ENCODE measurements at places on chromosomes 1 and 21.

DNA sequence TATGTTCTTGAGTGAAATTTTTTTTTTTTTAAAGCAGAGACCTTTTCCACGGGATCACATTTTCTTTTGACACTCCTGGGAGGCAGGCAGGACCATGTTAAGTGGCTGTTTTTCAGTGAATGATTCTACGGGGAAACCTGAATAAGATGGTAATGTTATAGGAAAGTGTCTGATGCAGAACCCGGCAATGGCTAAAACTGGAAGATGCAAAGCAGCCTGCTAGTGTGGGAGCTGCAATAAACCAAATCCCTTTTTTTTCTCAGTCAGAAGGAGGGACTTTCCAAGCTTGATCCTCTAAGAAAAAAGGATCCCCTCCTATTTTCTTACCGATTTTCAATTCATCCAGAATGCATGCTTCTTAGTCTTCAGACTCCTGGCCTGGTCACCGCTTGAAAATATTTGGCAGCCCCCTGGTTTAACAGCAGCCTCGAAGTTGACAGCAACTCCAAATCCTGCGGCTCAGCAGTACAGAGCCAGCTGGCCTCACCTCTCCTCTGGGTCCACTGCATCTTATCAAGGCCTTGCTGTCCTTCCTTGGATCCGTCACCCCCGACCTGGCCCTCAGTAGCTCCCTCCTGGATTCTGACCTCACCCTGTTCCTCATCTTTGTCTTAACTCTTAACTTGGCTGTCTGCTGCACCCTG is 5.6 kb downstream of the MX2 start:
- no peak for DNase-seq

DNA sequence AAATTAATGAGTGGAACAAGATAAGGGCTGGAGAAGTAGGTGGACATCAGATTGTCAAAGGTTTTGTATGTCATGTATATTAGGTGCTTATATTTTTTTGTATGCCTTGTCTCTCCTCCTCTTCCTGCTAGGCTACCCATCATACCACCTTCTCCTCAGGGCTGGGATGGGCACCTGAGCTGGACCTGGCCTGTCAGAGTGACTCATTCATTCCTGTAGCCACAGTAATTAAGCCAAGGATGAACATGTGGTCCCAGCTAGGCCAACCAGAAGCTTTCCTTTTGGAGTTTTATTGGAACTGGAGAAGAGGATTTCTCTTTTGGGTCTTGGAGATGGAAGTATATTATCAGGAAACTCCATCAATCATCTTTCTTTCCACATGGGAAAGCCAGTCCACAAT is 21.2 kb downstream of the PTGS2 start:
- no peak for DNase-seq

DNA sequence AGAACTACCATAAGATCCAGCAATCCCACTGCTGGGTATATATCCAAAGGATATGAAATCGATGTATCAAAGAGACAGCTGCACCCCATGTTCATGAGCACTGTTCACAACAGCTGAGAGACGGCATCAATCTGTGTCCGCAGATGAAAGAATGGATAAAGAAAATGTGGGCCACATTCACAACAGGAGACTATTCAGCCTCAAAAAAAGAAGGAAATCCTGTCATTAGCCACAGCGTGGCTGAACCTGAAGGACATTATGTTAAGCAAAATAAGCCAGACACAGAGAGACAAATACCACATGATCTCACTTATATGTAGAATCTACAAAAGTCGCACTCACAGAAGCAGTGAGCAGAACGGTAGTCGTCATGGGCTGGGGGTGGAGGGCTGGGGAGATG is 99.2 kb upstream of the IFFO2 start:
- no peak for DNase-seq

DNA sequence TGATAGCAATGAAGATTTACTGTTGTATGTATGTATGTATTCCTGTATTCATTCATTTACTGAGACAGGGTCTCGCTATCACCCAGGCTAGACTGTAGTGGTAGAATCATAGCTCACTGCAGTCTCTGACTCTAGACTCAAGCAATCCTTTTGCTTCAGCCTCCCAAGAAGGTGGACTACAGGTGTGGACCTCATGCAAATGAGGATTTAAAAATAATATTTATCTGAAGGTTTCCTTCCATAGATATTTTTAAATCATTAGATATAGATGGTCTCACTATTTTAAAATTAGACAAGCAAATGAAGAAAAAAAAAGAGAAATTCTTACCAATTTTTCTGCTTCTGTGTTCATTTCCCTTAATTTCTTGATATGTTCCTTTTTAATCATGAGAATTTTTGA is 27.0 kb downstream of the MIXL1 start:
- no peak for DNase-seq

- DNase-seq, result no peak
Measured at GRCh38 chr21:43637530-43638158, 21.6 kb downstream of the HSF2BP start.

GRCh38 chr1:202951437-202951836 is 6.7 kb downstream of the ADIPOR1 start:
- DNase-seq, result no peak

DNA sequence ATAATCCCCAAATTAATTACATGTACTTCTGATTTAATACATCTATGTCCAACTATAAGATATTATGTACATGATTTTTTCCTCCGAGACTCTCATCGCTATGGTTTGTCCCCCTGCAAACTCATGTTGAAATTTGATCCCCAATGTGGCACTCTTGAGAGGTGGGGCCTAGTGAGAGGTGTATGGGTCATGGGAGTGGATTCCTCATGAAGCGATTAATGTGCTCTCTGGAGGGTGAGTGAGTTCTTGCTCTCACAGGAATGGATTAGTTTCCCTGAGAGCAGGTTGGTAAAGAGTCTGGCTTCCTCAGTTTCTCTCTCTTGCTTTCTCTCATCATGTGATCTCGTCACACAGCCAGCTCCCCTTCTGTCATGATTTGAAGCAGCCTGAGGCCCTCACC is 16.1 kb downstream of the HSF2BP start:
- no peak for DNase-seq

DNA sequence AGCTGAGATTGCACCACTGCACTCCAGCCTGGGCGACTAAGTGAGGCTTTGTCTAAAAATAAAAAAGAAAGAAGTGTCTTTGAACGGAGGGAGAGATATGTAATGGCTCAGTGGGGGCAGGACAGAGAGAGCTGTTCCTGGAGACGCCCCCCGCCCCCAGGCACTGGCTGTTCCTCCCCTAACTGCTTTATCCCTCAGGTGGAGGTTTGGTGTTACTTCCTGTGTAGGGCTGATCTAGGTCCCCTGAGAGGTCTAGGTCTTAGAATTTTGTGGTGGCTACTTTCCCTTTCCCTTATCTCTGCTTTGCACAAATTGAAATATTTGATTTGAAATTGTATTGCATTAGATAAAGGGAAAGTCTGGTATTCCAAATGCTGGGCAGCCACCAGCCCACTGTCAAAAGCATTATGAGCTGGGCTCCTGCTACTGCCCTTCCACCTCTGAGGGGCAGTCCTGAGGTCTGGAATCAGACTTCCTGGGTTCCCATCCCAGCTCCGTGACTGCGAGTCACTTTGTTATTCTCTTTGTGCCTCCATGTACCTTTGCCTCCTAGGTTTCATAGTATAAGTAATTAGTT is 134.8 kb upstream of the KIF26B start:
- DNase-seq, result no peak

GRCh38 chr1:6025269-6026094 is 20.2 kb upstream of the KCNAB2 start:
- no peak for DNase-seq

DNA sequence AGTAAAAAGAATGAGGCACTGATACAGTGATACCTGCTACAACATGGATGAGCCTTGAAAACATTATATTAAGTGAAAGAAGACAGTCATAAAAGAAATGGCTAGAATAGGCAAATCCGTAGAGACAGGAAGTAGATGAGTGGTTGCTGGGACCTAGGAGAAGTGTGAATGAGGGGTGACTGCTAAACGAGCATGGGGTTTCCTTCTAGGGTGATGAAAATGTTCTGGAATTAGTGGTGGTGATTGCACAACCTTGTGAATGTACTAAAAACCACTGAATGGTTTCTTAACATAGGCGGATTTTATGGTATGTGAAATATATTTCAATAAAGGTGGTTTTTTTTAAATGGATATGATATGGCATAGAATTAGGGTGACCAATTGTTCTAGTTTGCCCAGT is 12.6 kb upstream of the SERINC2 start:
- no peak for DNase-seq

- no peak for DNase-seq
Measured at GRCh38 chr21:36934864-36935420, 31.5 kb downstream of the HLCS start.

DNA sequence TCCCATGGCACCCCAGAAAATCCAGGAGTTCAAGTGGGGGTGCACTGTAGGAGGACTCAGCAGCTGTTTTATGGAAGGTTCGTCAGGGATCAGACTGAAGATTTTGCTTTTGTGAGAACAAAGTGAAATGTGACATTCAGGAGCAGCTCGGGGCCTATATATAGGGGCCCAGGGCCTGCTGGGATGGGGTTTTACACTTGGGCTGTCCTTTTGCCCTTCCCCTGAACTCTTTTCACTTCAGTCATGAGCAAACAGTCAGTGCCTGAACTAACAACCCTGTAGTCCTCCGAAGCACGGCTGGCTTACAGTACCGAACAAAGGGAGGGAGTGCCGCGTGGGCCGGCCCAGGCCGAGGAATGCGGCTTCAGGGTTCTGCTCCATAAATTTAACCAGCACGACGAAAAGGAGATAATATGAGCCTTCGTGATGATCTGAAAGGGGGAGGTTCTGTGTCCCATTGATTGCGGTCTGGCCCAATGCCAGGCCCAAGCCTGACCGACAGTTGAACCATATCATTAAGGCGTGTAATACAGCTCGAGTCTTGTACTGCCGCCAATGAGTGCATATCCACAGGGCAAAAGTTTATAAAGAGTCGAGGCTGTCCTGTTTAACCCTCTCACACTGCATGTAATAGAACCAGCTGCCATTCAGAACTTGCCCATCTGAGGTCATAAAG is 139.9 kb downstream of the DHRS3 start:
- peak; percentile 96 for DNase-seq

- no peak for DNase-seq
Measured at GRCh38 chr1:174818951-174819350, 180.8 kb upstream of the CACYBP start.

DNA sequence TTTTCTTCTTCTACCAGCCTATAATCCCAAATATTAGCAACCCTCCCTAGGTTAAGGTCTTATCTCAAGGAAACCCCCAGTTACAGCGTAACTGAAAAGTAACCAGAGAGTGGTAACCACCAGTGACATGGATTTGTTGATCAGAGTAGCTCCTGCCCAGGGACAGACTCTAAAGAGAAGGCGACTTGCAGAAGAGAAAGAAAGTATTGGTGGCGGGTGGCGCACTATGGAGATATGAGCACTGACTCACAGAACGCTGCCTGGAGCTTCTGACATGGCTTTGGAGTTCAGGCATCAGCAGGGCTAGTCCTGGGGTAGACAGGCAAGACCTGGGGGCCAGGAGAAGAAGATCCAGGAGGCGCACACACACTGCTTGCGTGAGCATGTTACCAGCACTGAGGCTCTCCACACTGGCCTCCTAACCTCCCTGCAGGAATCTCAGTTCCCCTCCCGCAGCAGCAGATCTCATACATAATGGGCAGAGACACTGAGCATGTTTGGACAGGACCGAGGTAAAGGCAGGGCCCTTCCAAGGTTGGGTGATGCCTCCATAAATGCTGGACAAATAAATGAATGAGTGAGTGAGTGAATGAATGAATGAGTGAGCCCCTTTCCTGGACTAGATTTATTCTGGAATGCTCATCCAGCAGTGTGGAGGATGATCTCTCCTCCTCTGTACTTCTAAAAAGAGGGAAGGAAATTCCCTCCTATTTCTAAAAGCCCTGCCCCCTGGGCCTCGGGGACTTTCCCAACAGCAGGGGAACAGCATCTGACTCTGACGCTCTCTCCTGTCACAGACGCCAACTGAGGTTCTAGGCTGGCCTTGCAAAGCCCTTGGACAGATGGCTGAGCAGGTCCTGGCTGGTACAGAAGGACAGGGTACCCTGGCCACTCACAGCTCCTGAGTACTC is 175.5 kb downstream of the CLIC6 start:
- DNase-seq, result peak; percentile 55

DNA sequence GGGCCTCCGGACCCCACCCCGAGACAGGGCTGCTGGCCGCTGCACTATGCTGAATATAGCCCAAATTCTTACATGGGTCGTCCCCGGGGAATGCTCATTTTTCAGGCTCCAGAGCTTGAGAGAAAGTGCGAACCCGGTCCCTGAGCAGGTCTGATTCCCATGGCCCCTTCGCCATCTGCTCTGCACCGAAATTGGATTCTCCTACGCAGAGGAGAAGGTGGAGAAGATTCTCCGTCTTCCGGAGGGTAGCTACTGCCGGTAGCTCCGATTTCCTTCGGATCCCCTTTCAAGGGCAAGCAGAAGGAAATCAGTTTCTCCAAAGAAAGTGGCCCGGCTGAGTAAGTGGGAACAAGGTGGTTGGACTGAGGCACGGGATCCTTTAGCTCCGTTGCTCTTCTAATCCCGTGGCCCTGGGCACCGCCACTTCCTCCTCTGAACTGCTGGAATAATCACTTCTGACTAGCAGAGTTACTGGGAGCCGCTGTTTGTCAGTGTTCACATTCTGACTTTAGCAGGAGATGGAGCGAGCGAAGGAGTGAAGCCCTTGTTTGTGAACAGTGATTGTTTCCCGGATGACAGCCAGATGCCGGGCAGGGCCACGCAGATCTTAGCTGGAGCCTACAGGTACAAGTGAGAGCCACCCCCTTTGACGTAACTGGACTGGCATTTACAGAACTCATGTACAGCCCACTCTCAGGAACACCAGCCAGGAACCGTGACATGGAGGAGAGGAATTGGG is 1.1 kb upstream of the ZNF496 start:
- DNase-seq, result peak; percentile 44

DNA sequence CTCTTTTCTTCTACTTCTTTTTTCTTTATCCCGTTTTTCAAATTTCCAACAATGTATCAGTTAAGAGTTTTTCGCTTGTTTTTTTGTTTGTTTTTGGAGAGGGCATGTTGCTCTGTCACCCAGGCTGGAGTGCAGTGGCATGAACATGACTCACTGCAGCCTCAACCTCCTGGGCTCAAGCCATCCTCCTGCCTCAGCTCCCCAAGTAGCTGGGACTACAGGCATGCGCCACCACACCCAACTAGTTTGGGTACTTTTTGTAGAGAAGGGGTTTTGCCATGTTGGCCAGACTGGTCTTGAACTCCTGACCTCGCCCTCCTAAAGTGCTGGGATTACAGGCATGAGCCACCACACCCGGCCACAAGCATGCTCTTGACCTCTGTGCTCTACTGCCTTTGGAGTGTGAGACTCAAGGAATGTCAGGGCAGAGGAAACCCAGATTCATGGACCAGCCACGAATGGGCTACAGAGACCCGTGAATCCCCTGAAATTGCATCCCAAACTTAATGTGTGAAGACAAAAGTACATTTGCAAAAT is 65.1 kb upstream of the HSD17B7 start:
- DNase-seq, result no peak
